ENCODE measurements at places on chromosomes 11 and 22. TPM values are rescaled to one million over a fixed set of nuclear protein-coding genes. Genes with fewer than 3 reads are reported as not detected.

GRCh38 chr11:115242982-115243381, 261.2 kb downstream of the CADM1 start:
- no peak for DNase-seq

DNA sequence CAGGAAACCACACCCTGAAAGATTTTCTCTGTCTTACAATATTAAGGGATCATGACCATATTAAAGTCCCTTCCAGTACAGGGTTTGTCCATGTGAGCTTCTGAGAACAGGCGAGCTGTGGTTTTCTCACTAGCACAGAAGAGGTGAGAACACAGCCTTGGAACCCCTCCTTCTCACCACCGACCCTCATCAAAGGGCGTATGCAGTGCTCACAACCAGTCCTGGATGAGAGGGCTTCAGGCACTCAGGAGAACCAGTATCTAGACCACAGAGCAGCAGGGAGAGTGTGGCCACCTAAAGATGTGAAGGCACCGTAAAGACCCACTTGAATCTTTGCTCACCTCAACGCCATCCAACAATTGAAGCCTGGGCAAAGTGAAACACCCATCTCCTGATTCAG, 397.0 kb downstream of the ETS1 start:
- no peak for DNase-seq

DNA sequence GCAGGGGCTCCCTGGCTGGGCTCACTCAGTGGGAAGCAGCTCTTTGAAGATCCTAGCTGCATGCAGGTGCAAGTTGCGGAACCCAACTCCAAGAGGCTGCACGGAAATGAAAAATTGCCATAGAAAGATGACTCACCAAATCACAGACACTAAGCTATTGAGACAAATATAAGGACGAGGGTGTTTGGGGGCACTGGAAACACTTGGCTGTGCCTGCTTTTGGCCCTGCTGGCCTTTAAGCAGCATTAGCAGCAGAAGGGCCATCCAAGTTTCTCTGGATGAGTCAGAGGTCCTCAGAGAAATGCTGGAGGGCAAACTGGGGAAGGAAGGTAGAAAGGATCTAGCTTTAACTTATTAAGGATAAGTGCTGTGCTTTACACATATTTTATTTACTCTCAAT, 282.3 kb downstream of the KIRREL3 start:
- DNase-seq: no peak

GRCh38 chr11:72218251-72218745, 1.7 kb downstream of the FOLR2 start:
- DNase-seq: no peak

DNA sequence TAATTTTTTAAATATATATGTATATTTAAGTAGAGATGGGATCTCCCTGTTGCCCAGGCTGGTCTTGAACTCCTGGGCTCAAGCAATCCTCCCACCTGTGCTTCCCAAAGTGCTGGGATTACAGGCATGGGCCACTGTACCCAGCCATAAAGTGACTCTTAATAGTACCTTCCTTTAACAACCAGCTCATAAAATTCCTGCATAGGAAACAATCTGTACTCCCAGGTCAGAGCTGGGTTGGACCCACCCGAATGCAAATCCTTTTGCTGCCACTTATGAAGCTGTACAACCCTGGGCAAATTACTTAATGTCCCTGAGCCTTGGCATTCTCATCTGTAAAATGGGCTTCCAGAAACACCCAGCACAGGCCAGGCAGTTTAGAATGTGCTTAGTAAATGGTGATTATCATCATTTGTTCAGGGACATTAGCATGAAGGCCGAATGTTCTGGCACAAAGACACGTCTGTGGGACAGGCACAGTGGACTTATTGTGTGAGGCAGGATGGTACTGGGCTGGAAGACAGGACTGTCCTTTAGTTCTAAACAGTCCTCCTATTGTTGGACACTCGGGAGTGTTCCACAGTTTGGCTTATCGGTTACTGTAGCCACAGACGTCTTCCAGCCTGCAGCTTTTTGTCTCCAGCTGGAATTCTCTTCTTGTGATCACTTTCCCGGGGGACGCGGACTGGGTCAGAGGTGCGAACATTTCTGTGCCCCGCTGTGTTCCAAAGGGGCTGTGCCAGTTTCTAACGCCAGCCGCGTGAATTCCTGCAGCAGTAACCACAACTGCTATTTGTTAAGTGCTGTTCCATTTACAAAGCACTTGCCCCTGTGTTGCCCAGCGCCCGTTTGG, 6.0 kb downstream of the PDXP start:
- peak; percentile 75 for DNase-seq

GRCh38 chr11:13238879-13239514, 38.6 kb upstream of the BMAL1 start:
- no peak for DNase-seq

GRCh38 chr11:45722144-45722543, 56.7 kb upstream of the CHST1 start:
- no peak for DNase-seq

DNA sequence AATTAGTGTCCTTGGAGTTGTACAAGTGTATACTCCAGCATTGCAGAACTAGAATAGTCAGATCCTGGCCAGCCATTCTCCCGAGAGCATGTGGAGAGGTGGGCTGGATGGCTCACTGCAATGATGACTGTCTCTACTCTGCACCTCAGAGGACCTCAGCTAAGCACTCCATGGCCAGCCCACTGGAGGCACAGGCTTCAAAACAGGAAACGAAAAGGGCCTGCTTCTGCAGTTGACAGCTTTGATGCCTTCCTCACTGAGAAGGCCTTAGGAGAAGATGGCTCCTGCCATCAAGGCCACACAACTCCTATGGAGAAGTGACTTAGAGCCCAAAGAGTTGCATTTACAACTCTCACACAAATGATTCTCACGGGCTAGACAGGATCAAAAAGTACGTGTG, 9.1 kb downstream of the POLD4 start:
- DNase-seq: no peak

DNA sequence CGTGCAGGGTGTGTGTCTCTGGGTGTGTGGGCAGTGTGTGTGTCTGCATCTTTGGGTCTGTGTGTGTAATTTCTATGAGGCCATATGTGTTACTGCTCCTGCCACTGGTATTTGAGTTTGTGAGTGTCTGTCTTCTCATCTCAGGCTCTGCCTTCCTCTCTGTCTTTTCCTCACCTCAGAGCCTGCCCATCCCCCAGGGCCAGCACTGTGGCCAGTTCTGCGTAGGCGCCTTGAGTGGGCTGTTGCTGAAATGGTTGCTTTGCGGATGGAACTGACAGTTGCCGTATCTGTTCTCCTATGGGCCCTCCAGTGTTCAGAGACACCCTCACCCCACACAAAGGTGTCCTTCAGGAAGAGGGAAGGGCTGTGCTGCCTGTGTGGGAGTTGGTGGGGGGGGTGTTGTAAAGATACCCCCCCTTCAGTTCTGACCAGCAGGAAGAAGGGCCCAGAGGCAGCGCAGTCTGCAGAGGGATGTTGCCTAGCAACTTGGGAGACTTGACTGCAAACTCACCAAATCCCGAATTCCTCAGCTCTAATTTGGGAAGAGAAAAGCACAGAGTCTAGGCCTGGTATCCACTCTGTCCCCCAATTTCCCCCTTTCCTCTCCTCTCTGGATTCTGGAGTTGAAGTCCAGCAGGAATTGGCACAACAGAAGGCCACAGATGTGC, 2.0 kb upstream of the NRGN start:
- DNase-seq: no peak

- no peak for DNase-seq
These were observed 6.9 kb downstream of the MCAT start for GRCh38 chr22:43136255-43136654.

- no peak for DNase-seq
These were observed 90.0 kb downstream of the CCDC81 start for GRCh38 chr11:86464509-86465221.

- no peak for DNase-seq
These were observed 1682.4 kb downstream of the LRRC4C start for GRCh38 chr11:39777035-39777434.

DNA sequence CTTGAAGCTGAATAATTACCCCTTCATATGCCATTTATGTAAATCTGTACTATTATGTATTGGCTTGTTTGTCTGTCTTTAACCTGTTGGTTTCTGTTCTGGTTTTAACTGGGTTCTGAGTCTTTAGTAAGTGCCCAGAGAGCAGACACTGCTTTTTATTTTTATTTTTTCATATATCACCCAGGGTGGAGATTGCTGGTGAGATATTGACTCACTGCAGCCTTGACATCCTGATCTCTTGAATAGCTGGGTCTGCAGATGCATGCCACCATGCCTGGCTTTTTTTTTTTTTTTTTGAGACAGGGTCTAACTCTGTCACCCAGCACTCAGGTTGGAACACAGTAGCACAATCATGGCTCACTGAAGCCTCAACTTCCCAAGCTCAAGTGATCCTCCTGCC, 19.4 kb downstream of the GRAMD1B start:
- no peak for DNase-seq

DNA sequence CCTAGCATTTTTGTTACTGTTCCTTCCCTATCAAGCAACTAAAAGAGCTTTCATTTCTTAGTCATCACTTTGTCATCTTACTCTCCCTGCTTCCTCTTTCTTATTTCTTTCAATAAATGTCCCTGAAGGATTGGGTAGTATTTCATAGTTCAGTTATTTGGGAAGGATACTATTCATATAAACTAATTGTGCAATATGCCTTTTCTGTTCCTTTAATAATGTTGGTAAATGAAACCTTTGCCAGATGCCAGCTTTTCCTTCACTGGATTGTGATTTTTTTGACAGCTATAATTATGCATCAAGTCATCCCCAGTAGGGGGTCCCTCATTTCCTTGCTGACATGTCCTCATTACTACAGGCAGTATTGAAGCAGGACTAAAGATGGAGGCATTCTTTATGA, 101.7 kb downstream of the ATM start:
- DNase-seq: no peak

- no peak for DNase-seq
These were observed 69.9 kb upstream of the CHRM4 start for GRCh38 chr11:46461461-46461927.

GRCh38 chr11:17020831-17021230, 6.6 kb upstream of the PLEKHA7 start:
- DNase-seq: no peak

TRIM29 gene
- 0.16 TPM for polyA plus RNA-seq

APOL1 gene
- 13.6 TPM for polyA plus RNA-seq

SRSF8 gene
- 32.1 TPM for polyA plus RNA-seq

FIBIN gene
- polyA plus RNA-seq: 15.2 TPM

XPNPEP3 gene
- polyA plus RNA-seq: 7.1 TPM

POU2AF3 gene
- polyA plus RNA-seq: 0.61 TPM

SOX6 gene
- polyA plus RNA-seq: 3.3 TPM

RAB3IL1 gene
- polyA plus RNA-seq: 9.7 TPM
